T-helper 9 cell (primary cell): ENCODE measurements at places on chromosomes 3 and 15.

GRCh38 chr15:72199721-72200212 lies 2.2 kb upstream of the GRAMD2A start:
- peak; percentile 62 for DNase-seq

DNA sequence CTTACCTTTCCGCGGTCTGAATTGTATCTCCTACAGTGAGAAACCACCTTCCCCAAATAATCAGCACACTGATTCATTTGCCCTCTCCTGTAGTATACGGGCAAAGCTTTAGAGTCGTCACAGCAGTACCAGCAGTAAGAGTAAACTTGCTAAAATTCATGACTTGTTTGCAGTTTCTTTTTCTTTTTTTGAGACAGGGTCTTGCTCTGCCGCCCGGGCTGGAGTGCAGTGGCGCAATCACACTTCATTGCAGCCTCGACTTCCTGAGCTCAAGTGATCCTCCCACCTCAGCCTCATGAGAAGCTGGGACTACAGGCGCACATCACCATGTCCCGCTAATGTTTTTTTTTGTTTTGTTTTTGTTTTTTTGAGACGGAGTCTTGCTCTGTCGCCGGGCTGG lies 11.9 kb downstream of the SCAMP5 start:
- no peak for DNase-seq

DNA sequence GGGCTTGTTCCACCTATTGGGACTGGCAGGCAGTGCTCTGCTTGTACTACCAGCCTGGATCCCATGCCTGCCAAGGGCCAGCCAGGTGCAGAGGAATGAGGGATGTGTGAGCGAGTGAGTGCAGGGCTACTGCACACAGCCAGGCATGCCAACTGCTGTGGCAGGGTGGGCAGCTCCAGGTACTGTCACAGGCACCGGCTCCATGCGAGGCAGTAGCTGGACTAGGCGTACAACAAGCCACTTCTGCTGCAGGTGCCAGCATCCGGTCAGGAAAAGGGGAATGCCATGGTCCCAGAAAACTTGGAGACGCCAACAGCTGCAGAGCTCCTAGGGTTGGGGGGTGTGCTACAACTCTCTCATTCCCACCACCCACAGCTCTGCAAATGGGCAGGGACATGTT lies 1356.7 kb downstream of the SI start:
- no peak for DNase-seq

DNA sequence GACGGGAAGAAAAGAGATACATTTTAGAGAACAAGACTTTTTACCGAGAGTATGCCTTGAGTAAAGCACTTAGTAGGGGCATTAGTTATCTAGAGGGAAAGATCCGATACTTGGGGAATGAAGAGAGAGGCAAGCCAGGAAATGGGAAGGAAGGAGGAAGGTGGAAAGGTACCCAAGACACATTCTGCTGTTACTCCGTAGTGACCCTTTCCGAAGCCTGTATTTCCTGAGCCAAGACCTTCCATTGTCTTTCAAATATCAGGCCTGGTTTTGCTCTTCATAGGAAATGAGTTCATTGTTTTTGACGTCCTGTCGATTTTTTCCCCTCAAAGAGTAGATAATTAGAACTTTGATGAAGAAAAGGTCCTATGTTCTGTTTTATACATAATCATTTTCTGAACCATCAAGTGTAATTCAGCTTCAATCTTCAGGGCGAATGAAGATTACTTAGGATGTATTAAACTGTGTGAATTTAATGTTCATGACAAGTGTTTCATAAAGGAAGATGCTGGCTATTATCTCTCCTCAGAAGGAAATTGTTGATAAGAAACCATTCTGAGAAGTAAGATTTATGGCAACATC lies 95.7 kb downstream of the PPM1L start:
- DNase-seq: no peak

GRCh38 chr15:62428259-62428658 lies 263.2 kb upstream of the C2CD4B start:
- no peak for DNase-seq

GRCh38 chr3:60202052-60202726 lies 1049.1 kb downstream of the FHIT start:
- no peak for DNase-seq

GRCh38 chr15:42118650-42119445 lies 24.5 kb upstream of the PLA2G4D start:
- no peak for DNase-seq

DNA sequence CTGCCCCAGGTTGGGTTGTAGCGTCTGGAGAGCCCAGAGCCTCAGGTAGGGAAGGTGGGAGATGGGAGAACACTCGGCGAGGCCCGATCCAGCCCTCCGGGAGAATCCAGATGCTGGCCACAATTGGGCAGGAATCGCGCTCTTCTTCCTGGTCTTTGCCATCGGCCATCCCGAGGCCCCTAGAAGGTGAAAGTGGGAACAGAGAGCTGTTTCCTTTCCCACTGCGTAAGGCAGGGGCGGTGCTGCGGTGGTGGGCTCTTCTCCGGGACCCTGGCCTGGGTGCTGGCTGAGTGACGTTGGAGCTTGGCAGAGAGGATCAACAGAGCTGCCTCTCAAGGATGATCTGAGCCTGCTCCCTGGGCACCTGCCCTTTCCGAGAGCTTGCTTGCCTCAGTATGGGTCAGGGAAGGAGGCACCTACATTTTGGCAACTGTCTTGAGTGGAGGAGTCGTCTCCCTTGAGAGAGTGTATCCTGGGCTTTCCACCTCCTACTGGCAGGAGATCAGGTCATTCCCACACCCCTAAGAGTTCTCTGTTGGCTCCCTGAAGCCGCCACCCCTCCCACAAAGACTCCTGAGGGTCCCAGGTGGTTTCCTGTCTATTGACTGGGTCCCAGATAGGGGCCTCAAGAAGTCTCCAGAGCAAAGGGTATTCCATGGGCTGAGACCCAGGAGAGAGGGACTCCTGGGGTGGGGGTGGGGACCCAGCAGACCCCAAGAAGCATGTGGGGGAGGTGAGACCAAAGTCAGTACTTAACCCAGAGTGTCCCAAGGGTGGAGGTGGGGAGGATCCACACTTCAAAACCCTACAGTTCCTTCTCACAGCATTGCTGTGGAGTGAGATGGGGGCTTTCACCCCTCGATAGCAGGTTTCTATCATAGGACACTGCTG lies 1.6 kb downstream of the C15orf39 start:
- no peak for DNase-seq

GRCh38 chr3:102545276-102545675 lies 110.5 kb downstream of the ZPLD1 start:
- DNase-seq: no peak

DNA sequence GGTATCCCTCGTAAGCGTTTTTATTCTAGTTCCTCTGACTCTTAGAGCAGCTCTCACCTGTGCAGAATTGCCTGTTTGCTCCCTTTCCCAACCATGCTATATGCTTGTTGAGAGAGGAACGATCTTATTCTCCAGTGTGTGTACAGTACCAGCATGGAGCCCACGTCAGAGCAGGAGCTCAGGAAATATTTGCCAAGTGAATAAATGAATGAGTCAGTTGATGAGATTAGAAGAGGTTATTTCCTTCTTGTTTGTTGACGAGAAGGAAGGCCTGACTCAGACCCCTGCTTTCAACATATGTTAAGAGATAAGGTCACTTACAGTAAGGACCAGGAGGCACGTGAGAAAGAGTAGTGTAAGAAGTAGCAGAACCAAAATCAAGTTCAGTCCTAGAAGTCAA lies 106.3 kb upstream of the ABHD17C start:
- no peak for DNase-seq
